ENCODE measurements at places on chromosomes 11 and 22. TPM values are rescaled to one million over a fixed set of nuclear protein-coding genes. Genes with fewer than 3 reads are reported as not detected.

Gene OR52N4
- not detected for total RNA-seq

Gene MS4A7
- not detected for total RNA-seq

Gene SYCE3
- total RNA-seq = not detected

Gene ZNF280B
- total RNA-seq = 0.22 TPM

Gene MYEOV
- not detected for total RNA-seq

Gene SLC17A6
- not detected for total RNA-seq

Gene POGLUT3
- 8.7 TPM for total RNA-seq

Gene CPT1A
- total RNA-seq = 71.5 TPM

Gene MRPL23
- 77.6 TPM for total RNA-seq

Gene IGF2
- total RNA-seq = 4.6 TPM

Gene CAVIN3
- total RNA-seq = 201 TPM

Gene KMT5B
- total RNA-seq = 15.7 TPM

Gene GRK3
- 0.20 TPM for total RNA-seq

Gene SULT4A1
- not detected for total RNA-seq

Gene KCTD14
- total RNA-seq = not detected

Gene HTR3A
- total RNA-seq = not detected

Gene PAX6
- total RNA-seq = not detected

Gene CCDC15
- total RNA-seq = 1.5 TPM
